Neural progenitor cell (in vitro differentiated cells): ENCODE measurements at places on chromosomes 5 and 9.

- DNase-seq = no peak
These were observed 30.7 kb downstream of the FOCAD start for GRCh38 chr9:20714442-20715415.

GRCh38 chr5:107329850-107330249 is 340.9 kb downstream of the EFNA5 start:
- no peak for DNase-seq

- no peak for DNase-seq
These were observed 30.7 kb upstream of the PTGS1 start for GRCh38 chr9:122340161-122340560.

- DNase-seq = no peak
These were observed 26.4 kb downstream of the IL9 start for GRCh38 chr5:135869276-135869675.

GRCh38 chr5:106600803-106601202 is 1069.9 kb downstream of the EFNA5 start:
- no peak for DNase-seq

- DNase-seq = no peak
These were observed 273.8 kb upstream of the IRX4 start for GRCh38 chr5:2156358-2157059.

DNA sequence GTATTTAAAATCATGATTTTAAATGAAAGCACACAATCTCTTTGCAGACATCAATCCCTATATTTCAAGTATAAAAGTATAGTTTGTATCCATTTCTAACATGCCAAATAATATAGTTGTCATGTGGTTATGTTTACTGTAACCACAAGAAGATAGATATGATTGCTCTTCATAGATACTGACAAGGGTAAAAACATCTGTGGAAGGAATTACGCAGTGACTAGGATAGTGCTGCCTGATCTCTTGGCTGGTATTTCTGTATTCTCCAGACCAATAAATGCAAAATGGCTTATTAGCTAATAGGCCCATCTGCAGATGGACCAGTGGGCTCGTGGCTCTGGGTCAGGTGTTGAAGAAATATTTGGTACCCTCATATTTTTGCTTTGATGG is 34.9 kb upstream of the FBN2 start:
- DNase-seq = no peak

DNA sequence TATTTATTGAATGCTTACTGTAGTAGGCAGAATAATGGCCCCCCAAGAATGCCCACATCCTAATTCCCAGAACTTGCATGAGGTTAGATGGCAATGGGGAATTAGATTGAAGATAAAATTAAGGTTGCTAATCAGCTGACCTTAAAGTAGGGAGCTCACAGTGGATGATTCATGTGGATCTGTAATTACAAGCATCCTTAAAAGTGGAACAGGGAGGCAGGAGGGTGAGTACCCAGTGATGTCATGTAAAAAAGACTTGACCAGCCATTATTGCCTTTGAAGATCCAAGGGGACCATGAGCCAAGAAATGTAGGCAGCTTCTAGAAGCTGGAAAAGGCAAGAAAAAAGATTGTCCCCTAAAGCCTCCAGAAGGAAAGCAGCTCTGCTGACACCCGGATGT is 71.4 kb downstream of the GABBR2 start:
- DNase-seq = no peak

GRCh38 chr9:85554349-85554748 is 187.4 kb downstream of the AGTPBP1 start:
- DNase-seq = no peak

DNA sequence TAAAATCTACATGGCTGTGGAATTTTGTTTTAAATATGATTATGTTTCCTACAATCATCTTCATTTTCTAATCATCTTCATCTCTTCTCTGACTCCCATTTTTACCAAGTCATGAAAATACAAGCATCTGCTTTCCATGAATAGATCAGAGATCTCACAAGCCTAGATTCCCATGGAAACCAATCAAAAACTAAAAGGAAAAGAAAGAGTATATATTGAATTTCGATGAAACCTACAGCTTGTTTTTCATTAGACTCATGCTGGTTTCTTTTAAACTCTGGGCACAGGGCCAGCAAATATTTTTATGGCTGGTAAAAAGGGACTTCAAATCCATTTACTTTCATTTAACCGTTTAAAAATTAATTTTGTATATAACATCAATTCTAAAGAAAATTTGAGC is 51.2 kb downstream of the INVS start:
- DNase-seq = no peak

GRCh38 chr5:94778732-94779131 is 160.3 kb downstream of the SLF1 start:
- no peak for DNase-seq

DNA sequence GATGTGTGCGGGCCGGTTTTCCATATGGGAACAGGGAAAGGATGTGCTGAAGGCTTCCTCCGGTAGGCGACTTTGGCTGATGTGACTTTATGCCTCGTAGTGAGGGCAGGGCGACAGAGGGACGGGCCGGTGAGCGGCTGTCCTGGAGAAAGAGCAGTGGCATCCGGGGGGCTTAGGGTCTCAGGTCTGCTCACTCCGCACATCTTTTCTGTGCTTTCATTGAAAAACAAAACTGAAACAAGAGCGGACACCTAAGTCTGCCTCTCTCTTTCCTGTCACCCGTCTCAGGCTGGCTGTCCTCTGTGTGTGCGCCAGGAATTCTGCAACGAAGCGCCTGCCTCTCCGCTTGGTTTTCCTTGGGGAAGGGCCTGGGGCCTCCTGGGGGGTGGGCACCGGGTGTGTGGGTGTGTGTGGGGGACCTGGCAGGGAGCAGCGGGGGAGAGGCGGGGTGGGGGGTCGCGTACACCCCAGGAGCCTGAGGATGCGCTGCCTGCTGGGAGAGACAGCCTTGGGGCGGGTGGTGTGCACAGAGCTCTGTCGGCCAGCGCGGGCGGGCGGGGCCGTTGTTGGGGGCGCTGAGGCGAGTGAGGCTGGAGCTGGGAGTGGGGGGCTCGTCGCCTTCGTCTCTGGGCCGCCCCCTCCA is 580 bp upstream of the PRRX2 start:
- DNase-seq = peak; percentile 55

DNA sequence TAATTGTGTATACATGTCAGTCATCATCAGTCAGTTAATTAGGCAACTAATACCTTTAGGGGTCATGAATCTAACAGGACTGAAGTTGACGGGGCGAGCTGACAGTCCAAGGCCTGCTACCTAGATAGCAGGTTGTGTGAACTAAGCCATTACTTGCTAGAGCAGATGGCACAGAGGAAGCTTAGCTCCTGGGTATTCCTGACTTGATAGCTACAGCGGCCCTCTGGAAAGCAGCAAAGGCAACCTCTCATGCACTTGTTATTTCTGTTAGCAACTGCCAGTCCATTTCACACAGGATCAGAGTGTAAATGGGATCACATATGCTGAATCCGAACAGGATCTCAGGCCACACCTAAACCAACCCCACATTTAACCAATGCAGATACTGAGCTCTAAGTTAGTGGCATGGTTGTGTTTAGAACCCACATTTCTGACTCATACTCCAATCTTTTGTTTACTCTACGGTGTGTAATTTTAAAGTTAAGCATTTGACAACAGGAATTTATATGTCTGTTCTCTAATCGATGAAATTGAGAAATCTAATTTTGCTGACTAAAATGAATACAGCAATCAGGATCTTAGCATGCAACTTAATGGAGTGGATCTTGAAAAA is 521.3 kb upstream of the ZNF608 start:
- DNase-seq = no peak

GRCh38 chr9:88874391-88874790 is 116.9 kb upstream of the S1PR3 start:
- no peak for DNase-seq

- DNase-seq = no peak
These were observed 12.2 kb downstream of the ERGIC1 start for GRCh38 chr5:172846249-172846648.

DNA sequence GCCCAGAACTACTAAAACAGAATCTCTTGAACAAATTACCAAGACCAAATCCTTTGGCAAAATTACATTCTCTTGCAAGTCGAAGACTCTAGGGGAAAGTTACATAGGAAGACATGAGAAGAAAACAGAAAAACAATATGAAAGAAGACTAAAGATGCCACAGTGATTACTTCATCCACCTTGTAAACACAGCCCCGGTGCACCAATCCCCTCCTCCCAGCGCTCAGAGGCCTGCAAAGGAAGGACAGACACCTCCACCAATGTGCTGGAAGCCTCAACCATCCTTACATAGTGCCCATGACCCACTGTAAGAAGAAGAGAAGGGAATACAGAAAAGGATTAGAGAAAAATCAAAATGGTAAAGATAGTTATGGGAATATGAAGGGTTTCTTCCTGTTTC is 218.5 kb downstream of the SPOCK1 start:
- DNase-seq = no peak

GRCh38 chr9:64773491-64773931 is 511.5 kb downstream of the FOXD4L5 start:
- no peak for DNase-seq

DNA sequence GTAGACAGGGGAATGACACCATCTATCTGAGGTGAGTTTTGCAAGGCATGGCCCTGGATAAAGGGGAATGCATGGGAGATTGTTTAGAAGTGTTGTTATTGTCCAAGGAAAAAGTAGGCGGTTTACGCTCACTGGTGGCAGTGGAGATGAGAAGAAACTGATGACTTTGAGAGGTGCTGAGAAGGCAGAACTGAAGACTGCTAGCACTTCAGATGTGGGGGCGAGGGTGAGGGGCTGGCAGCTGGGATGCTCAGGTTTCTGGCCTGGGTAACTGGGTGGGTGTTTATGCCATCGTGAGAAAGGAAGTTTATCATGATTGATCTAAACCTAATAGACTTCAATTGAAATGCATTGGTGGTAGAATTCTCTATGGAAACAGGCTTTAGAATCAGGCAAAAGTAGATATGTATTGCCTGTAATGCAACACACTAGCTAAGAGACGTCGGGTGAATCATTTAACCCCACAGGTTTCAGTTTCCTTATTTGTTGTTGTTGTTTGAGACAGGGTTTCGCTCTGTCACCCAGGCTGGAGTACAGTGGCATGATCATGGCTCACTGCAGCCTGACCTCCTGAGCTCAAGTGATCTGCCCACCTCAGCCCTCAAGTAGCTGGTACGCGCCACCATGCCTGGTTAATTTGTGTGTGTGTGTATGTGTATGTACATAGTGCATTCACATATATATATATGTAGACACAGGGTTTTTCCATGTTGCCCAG is 123.5 kb downstream of the SLC24A2 start:
- no peak for DNase-seq

GRCh38 chr5:59065554-59065953 is 482.7 kb downstream of the RAB3C start:
- DNase-seq = no peak

GRCh38 chr5:169650701-169651331 is 13.7 kb downstream of the DOCK2 start:
- no peak for DNase-seq

GRCh38 chr5:154368041-154368800 is 77.6 kb upstream of the SAP30L start:
- DNase-seq = peak; percentile 83

DNA sequence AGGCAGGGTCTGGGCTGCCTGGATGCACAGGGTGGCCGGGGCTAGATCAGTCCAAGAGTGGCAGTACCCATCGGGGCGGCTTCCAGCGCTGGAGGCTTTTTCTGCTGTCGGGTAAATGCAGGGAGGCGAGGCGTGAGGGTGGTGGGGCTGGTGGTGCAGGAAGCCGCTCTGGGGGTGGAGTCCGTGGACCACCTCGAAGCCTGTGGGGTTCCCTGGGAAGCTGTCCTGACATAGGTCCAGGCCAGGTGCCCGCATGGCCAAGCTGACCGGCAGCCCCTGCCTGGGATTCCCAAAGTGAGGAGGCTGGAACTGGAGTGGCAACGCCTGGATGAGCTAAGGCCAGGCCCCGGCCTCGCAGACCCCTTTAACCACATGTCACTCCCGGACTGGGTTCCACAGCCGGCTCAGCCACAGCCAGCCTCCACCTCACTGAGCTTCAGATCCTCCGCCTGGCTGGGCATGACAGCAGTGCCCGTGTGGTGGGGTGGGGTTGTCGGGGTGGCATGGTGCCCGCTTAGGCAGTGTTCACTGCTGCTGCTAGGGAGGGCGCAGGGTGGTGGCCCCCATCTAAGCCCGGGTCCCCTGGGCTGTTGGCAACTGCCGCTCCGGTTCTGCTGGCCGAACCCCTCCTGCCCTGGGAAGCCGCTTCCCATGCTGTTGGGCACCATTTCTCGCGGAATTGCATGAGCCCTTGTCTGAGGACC is 1.4 kb upstream of the QRFP start:
- no peak for DNase-seq

DNA sequence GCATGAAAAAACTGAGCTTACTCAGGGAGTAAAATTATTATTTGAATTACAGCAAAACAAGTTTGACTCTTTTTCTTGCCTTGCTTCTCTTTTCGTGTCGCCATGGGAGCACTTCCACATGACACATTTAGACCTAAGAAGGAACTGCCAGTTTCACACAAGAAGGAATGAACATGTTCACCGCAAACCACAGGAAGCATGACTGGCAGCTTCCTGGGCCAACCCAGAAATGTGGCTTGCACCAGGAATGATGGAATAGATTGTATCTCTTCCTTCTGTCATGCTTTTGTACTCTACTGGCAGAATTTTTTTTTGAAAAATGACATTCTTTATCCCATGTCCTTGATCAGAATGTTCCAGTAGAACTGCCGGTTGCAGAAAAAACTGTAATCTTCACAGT is 32.9 kb upstream of the MAN2A1 start:
- no peak for DNase-seq

DNA sequence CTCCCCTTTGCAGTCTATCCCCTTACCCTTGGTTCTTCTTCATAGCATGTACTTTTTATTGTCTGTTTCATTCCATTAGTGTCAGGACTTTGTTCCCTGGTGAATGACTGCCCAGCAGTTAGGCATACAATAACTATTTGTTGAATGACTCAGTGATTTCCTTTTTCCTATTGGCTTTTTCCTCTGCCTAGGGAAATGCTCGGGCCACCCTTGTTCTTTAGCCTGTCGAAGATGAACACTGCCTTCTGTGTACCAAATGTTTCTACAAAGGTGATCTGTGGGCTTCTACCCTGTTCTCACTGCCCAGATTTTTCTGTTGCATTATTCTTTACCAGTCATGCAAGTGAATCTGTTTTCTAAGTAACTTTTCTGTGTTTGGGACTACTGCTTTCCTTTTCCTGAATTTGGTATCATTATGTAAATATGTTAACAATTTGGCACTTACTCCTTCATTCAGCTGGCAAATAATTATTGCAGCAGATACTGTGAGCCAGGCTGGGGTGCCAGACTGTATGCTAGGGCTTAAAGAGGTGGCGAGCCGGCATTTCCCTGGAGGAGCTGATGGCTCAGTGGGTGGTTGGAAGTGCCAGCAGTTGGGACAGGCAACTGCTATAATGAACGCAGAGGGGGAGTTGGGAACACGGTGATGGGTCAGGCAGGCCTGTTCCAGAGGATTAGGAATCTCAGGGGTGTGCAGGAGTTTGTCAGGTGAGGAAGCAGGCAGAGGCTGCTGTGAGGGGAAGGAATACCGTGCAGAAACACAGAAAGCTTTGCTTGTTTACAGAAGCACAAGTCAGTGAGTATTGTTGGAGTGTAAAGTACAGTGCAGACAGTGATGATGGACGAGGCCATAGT is 30.6 kb downstream of the KDM4C start:
- DNase-seq = peak; percentile 40

GRCh38 chr5:41892031-41892430 is 12.1 kb upstream of the RIMOC1 start:
- DNase-seq = no peak

- no peak for DNase-seq
These were observed 5.7 kb downstream of the TRIM52 start for GRCh38 chr5:181255276-181255675.
